ENCODE measurements at places on chromosomes 13 and 19.

DNA sequence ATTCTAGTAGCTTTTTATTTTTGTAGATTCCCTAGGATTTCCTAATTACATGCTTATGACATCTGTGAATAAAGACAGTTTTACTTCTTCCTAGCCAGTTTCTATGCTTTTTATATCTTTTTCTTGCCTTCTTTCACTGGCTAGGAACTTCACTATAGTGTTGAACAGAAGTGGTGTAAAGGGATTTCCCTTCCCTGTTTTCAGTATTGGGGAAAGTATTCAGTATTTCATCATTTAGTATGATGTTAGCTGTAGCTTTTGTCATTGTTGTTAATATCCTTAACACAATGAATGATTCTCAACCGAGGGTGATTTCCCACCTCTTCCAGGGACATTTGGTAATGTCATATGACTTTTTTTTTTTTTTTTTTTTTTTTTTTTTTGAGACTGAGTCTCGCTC lies 77.3 kb downstream of the SLC6A16 start:
- DNase-seq, result no peak

DNA sequence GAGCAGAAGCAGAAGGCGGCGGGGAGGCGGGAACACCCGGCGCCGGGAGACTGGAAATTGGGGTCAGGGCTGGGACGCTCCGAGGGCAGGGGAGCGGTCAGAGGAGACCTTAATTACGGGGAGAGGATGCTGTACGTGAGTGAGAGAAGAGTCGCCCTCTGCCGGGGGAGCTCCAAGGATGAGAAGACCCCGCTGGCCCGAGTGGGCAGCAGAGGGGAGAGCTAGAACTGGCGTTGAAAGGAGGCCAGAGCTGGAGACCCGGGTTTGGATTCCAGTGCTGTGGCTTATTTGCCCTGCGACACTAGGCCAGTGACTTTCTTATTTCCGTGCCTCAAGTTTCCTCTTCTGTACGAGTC lies 536 bp downstream of the FAM32A start:
- no peak for DNase-seq

DNA sequence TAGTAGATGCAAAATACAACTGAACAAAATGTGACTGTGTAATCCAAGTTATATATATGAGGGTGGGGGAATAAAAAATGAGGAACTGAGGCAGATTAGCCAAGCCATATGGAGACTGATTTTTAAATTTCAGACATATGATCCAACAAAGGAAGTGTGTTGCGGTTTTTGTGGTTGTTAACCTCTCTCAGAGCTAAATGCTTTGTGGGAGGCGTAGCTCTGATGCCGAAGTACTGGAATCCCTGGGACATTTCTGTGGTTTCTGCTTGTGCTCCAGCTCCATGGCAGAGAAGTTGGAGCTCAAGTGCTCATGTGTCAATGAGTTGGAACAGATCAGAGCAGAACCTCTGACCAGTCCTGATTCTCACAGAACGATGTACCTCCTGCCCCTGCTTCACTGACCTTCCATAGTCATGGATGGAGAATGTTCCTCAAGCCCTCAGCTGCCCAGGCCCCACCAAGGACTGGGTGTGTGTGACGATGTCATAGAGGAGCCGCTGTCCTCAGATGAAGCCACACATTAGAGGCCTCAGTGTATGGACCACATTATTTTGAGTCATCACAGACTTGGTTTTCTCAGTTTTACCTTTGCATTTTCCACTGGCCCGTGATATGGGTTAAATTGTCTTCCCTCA lies 107.6 kb downstream of the SOX1 start:
- DNase-seq, result no peak

DNA sequence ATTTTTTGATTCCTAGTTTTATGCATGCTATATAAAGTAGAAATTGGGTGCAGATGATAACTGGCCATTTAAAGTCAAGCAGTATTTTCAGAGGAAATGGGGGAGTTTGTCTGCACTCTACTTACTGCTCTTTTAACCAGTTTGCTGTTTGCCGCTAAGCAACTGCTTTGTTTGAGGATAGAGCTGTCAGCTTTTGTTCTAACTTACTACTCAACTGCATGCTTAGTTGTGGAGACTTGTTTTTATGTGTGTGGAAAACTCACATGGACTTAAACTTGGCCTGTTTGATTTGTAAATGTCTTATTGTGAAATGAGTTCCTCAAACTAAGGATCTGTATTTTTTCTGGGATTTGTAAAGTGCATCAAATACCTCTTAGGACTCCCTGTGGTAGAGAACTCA lies 591.1 kb downstream of the PCDH9 start:
- no peak for DNase-seq

DNA sequence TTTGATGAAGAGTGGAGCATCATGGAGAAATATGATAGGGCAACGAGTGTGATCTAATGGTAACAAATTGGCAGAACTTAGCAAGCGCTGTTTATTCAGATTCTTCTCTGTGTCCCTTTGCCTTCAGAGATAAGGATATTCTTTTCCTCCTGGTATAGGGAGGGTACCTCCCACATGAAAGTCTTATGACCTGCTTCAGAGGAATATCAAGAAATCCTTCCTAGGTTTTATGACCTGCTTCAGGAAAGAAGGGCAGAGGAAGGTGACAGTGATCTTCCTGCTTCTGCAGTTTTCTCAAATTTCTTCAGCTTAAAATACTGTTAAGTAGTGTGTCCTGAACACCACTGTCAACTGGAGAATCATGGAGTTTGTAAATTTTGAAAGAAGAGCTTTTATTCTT lies 144.3 kb downstream of the DNAJC15 start:
- no peak for DNase-seq

GRCh38 chr13:107649079-107649478 lies 566.3 kb downstream of the LIG4 start:
- no peak for DNase-seq

GRCh38 chr13:43286751-43287150 lies 263.4 kb downstream of the DNAJC15 start:
- DNase-seq, result no peak
